Skin of body (tissue), 3 donors: ENCODE measurements at places on chromosomes 2 and 18.

DNA sequence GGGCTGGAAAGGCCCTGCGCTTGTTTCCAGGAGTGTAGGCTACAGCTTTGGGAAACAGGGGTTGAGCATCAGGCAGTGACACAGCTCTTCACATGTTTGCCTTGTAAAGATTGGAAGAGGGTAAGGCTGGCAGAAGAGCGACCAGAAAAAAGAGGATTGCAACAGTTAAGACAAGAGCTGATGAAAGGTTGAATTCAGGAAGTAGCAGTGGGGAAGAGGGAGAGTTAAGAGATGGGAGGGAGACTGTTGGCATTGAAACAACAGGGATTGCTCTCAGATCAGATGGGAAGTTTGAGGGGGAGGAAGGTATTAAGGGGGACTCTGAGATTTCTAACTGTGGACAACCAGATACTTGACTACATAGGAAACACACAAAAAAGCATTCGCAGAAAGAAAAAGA lies 96.9 kb downstream of the CTAGE1 start:
- DNase-seq = no peak

DNA sequence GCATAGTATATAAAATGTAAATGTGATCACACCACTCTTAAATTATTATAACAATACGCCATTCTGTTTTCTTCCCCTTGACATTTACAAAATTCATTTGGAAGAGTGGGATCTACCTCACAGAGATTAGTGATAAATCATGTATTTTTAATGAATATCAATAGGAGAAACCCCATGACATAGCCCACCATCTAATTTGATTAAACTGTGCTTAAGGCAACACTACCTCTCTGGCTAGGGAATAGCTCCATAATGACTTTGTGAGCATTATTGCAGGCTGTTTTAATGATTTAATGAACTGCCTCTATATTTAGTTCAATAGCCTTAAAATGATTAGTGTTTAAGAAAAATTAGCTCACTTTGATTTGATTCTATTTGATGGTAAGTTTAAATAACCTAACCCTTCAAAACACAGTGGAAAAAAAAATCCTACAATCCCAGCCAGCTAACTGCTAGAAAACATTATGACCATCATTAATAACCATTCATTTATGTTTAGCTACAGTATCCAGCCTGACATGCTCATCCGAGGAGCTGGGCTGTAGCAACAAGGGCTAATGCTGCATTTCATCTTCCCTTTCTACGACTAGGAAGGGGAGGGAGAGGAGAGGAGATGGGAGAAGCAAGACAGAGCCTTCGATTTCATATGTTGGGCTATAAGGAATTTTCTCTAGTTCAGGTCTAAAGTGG lies 75.3 kb upstream of the BCL11A start:
- DNase-seq = no peak

GRCh38 chr2:28088970-28089369 lies 198.4 kb downstream of the BABAM2 start:
- no peak for DNase-seq

DNA sequence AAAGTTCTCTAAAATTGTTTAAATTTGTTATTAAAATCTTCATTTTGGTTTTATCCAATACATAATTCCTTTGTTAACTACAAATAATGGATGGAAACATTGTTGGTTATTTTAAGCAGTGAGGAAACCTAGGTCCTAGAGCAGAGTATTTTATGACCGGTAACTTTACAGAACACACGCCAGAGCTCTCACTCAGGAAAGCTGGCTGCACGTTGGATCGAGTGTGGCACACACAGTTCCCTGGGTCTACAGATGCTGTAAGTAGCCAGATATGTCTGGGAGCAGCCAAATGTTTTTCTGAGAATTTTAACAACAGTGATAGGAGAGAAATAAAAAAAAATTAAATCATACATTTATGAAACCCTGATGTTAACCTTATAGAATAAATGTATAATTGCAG lies 264.4 kb downstream of the ZNF407 start:
- DNase-seq = no peak

DNA sequence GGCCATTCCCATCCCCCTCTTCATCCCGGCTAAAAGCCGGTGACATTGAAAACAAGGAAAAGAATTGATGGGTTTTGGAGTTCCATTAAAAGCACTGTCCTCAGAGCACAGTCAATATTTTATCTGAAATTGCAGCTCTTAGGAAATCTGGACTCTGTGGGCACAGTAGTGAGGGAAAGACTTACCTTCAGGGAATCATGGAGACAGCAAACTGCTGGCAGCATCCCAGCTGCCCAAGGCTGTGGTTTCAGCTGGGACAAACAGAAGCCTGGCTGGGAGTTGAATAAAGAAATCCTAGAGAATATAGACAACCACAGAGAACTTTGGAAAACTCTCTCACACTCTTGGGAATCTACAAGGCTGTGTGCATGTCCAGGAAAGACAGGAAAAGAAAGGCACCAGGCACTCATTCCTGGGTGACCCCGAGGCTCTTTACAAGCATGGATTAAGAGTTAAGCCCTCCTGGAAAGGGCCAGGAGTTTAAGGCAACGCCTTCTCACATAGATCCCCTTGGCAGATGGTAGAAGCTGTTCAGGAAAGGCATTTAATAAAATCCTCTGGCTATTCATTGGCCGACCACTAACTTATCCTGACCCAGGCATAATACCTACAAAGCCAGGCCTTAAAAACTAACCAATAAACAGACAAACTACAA lies 255.1 kb downstream of the MYT1L start:
- DNase-seq = no peak

DNA sequence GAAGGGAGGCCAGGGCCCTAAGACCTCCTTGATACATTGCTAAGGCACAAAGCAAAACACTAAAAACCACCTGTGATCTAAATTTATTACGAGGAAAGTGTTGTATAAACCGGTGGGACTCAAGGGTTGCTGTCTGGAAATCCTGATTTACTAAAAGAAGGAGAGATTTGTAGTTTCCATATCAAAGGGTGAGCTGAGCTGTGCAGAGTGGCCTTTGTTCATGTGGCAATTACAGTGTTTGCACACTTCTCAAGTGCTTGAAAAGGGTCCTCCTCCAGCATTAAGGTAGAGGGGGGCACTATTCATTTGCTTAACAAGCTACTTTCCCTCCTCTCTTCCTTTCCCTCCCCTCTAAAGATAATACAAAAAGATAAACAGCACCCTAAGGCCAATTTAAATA lies 30.5 kb upstream of the ITGA4 start:
- DNase-seq = no peak

- no peak for DNase-seq
Measured at GRCh38 chr2:136359121-136359965, 241.4 kb upstream of the CXCR4 start.

DNA sequence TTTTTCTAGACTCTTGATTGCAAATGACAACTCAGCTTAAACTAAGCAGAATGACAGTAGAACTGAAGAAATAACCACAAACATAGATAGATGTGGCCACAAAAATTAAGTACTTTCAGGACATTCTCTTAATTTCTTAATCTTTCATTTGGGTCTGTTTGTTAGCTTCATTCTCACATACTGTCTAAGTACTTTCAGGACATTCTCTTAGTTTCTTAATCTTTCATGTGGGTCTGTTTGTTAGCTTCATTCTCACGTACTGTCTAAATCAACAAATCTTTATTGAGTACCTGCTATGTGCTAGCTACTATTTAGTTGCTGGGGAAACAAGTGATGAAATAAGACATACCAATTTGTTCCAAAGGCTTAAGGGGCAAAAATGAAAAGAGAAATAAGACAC lies 35.1 kb downstream of the FAM117B start:
- no peak for DNase-seq

DNA sequence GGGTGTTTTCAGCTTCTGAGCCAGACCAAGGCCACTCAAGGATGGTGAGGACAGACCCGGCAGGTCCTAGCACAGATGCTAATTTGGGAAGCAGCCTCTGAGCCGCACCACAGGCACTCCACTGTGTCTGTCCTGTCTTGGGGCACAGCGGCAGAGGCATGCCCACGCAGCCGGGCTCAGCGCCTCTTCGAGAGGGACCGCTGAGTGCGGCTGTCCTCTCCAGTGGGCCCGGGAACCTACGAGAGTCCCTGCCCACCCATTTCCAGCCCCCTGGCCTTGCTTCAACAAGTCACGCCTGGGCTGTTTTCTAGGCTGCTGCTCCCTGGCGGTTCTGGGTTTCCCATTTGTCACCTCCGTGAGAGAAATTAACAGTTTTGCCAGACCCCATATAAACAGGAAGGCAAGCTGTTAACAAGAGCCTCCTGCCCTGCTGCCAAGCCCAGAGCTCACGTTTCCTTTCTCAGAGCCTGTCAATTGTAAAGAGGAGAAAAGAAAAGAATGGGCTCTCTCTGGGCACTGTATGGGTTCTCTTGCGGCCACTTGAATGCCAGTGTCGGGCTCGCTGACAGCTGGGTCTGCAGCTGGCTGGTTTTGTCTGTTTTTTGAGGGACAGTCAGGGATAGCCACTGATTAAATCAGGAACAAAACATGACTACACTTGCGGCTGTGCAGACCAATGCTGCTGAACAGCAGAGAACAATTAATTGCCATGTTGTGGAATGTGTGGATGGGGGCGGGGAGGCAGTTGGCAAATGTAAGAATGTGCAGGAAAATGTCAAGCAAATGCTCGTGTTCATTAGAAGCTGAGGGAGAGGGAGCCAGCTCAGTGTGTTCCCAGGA lies 30.6 kb downstream of the TMEM17 start:
- DNase-seq = no peak

DNA sequence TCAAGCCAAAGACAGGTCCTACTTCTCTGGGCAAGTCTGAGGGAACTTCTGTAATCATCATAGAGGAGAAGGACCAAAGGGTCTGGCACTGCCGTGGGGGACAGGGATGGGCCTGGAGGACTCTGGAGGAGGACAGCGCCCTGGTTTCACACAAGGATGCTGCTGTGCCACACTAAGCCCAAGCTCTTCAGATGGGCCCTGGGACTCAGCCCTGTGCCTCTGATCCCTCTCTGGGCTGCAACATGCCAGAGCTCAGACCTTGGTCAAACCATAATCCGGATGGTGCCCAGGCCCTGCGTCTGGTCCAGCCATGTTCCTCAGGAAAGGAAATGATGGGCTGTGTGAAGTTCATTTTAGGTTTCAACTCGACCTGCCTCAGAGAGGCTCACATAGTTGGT lies 222.0 kb upstream of the COPS8 start:
- no peak for DNase-seq

GRCh38 chr2:220955776-220956175 lies 616.3 kb downstream of the EPHA4 start:
- DNase-seq = no peak

- no peak for DNase-seq
Measured at GRCh38 chr2:214730800-214731407, 78.6 kb downstream of the BARD1 start.

GRCh38 chr2:186559370-186559769 lies 30.5 kb upstream of the ITGAV start:
- no peak for DNase-seq

GRCh38 chr2:101307950-101308431 lies 510 bp downstream of the RNF149 start:
- no peak for DNase-seq

GRCh38 chr2:39385172-39385571 lies 51.9 kb downstream of the MAP4K3 start:
- DNase-seq = no peak

DNA sequence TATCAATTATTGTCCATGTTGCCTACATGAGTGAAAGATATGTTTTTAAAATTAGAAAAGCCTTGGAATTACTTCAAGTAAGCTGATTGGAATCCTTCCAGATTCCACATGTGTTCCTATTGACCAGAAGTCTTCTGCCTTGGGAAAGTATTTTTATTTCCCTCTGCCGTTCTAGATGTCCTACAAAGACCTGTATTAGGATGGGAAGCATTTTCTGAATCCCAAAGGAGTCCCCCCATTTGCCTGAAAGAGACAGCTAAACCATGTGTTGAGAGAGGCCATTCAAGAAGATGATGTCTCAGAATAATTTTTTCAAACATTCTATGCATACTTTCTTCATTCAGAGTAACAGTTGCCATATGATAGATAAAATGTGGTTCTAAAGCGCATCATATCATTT lies 19.0 kb upstream of the MYO1B start:
- no peak for DNase-seq

GRCh38 chr2:126467367-126468054 lies 188.4 kb upstream of the GYPC start:
- DNase-seq = no peak

GRCh38 chr2:88897715-88898114 lies 206.2 kb downstream of the RPIA start:
- DNase-seq = no peak

DNA sequence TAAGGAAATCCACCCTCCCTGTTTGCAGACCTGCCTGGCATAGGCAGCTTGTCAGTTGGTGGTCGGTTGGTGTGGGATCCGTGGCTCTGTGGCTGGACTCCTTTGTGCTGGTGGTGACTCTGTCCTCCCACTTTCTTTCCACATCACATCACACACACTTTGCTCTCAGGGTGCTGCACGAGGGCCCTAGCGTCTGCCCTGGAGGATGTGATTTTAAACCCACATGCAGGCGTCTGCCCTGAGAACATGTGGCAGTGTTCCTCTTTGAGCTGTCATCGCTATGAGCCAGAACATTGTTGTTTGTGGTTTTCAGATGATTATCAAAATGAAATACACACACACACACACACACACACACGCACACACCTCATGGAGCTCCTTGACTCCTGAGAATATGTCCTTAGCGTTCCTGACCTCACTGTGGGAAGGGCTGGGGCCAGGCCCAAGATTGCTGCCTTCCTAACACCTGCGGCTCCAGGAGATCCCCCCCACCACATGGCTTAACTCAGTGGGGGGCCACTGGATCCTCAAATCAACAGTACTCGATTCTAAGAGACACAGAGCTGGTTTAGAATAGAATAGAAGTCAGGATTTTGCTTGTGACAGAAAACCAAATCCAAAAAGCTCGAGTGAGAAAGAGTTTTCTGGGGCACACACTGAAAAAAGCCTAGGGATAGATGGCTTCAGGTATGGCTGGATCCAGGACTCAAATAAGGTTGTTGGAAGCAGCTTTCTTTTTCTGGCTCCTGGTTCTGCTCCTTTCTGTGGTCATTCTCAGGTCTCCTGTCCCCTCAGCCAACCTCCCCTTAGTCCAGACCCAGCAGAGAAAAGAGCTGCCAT lies 54.8 kb downstream of the RTP5 start:
- DNase-seq = no peak

- no peak for DNase-seq
Measured at GRCh38 chr18:58991167-58991798, 126.6 kb downstream of the ZNF532 start.

GRCh38 chr18:63161761-63162195 lies 157.8 kb downstream of the BCL2 start:
- no peak for DNase-seq

- DNase-seq = no peak
Measured at GRCh38 chr2:59936048-59936447, 617.4 kb downstream of the BCL11A start.

- DNase-seq = no peak
Measured at GRCh38 chr18:49560624-49561288, 1.1 kb upstream of the LIPG start.

DNA sequence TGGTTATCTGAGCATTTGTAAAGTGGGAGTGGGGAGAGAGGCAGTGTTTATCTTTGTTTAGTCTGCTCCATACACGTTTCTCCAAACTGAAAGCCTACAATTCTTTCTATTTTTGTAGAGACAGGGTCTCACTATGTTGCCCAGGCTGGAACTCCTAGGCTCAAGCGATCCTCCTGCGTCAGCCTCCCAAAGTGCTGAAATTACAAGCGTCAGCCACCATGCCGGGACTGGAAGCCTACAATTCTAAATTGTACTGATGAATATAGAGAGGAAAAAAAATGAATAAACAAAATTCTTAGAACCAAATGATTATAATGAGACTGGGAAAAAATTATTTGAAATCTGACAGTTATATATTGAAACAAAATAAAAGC lies 1.4 kb upstream of the ZFAND2B start:
- no peak for DNase-seq

GRCh38 chr2:84038866-84039265 lies 420.2 kb downstream of the SUCLG1 start:
- no peak for DNase-seq

- DNase-seq = no peak
Measured at GRCh38 chr2:68995916-68996315, 17.1 kb upstream of the ANTXR1 start.
